HFFc6 (cell line): ENCODE measurements at places on chromosomes 3 and 15. TPM values are rescaled to one million over a fixed set of nuclear protein-coding genes. Genes with fewer than 3 reads are reported as not detected.

DNA sequence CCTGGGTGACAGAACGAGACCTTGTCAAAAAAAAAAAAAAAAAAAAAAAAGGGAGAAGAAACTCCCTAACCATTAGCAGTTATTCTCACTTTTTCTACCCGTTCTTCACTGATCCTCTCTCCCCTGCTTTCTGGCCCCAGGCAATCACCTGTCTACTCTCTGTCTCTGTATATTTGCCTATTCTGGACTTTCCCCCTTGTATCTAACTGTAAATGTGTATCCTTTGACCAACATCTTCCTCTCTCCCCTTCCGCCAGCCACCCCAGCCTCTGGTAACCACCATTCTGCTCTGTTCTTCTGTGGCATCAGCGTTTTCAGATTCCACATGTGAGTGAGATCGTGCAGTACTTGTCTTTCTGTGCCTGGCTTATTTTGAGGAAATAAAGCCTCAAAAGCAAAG is 6.9 kb downstream of the CYFIP1 start:
- DNase-seq: no peak

- peak; percentile 48 for DNase-seq
Observed at GRCh38 chr3:141561426-141562034, 74.7 kb downstream of the RASA2 start.

GRCh38 chr3:153752405-153753027 is 368.7 kb upstream of the ARHGEF26 start:
- DNase-seq: no peak

- DNase-seq: no peak
Observed at GRCh38 chr3:56365905-56366640, 102.2 kb downstream of the ERC2 start.

DNA sequence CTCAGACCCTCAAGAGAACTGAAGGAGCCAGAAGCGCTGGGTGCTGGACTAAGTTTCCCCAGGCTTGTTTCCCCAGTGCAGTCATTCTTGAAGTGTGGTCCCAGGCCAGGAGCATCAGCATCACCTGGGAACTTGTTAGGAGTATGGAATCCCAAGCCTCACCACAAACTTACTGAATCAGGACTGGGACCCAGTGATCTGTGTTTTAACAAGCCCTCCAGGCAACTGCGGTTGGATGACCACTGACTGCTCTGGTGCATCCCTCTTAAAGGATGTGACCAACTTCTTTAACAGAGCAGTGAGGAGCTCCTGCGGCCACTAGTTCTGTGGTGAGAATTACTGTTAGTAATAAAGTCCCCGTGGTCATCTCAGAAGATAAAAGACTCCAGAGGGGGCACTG is 62.4 kb upstream of the DAZL start:
- no peak for DNase-seq

GRCh38 chr15:26197719-26198118 is 334.6 kb upstream of the ATP10A start:
- DNase-seq: no peak

DNA sequence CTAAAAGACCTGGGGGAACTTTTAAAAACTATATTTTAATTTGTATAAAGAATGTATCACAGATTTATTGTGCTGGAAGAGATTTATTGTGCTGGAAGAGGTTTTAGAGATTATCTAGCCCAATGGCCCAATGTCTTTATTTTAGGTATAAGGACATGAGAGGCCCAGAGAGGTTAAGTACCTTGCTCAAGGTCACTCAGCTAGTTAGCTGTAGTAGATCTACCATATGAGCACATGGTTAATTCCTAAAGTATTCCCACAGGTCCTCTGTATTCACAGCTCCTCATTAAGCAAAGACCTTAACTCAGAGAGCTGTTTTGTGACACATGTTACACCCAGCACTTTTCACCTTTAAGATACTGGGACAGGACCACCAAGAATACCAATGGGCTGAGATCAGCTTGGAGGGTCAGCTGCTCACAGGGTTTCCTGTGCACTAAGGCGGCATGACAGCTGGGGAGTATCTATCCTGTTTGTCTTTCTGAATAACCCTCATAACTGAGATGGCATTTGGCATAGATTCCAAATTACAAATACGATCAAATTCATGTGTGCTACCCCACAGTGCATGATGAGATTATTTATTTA is 143.1 kb upstream of the TBL1XR1 start:
- DNase-seq: no peak

DNA sequence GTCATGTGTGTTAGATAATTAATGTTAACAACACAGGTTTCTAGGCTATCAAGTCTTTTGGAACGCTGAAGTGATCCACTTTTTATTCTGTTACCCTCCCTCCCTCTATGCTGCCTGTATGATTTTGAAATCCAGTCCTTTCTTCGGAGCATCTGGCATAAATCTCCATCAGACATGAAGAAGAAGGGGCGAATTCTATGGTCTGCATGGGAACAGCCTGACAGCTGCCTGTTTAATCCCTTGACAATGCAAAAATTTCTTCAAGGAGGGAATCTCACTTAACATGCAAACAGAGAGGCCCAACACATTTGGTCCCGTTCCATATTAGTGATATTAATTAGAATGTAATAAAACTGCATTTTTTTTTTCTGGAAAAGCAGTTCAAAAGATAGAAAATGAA is 145.2 kb downstream of the VGLL3 start:
- DNase-seq: no peak

DNA sequence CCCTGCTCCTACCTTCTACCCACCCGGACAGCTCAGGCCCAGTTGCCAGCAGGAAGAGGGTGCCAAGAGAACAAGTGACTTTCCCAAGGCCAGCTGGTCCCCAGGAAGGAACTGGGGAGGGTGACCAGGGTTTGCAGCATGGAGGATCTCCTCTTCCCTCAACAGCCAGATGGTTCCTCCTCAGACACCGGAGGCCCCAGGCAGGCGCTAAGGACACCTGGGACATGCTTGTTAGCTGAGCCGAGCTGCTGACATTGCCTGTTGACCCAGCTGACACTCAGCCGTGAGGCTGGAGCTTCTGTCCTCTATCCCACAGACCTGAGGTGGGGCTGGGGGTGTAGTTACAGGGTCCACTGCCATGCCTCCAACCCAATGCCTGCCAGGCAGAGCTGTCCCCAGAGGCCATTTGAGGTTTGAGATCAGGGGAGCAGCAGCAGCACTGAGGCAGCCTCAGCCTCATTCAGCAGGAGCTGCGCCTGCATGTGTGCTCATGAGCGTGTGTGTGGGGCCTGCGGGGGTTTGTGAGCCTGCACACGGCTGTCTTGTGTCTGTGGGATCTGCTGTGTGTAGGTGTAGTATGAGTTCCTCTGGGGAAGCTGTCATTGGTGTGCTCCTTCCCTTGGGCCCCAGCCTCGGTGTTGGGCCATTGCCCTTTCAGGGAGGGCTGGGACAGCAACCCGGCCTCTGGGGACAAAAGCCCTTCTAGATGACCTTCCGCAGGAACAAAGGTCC is 7.1 kb downstream of the CPLX3 start:
- DNase-seq: no peak

DNA sequence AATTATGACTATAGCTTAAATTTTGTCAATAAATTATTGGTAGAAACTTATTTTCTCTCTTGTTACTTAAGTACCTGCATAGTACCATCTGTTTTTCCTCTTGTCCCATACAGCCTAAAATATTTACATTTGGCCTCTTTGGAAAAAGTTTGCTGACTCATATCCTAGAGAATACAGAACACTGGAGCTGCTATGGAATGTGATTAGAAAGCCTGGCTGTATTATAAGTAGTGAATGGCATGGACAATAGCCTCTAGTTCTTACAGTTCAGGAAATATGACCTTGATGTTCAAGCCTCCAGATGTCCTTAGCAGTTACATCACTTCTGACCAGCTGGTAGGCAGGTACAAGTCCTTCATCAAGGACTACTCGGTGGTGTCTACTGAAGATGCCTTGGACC is 28.3 kb downstream of the ST8SIA2 start:
- DNase-seq: peak; percentile 8

DNA sequence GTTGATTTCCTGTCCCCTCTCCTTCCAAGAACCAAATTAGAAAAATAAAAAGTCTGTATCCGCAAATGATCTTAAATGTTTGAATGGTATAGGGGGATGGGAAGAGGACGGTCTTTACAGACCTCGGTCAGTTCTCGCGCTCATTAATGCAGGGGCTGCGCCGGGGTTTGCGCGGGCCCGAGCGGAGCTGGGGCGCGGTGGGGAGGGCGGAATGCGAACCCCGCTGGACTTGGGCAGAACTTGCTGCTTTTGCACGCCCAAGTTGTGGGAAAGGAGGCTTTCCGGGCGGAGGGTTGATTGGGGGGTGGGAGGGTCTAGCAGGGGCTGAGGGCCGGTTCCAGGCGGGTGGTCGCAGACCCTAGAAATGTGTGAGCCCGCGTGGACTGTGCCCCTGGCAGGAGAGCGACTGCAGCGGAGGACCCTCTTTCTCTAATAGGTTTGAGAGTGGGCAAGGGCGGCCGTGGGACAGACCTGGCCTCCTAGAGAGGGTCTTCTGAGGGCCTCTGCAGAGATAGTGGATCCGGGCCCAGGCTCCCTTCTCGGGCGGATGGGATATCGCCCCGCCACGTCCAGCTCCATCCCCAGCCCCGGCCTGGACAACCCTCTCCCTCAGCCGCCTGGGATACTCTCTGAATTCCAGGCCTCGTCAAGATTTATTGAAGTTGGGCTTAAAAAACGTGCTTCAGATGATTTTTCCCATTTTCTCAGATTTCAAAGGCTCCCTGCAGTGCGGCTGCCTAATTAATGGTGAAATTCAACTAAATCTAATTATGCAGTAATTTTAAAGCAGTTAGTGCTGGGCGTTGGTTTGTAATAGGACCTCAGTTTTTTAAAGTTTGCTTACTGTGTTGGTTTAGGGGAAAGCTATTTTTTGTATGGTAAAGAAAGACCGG is 11.3 kb downstream of the NR2F2 start:
- DNase-seq: no peak

GRCh38 chr3:24802614-24803013 is 308.0 kb upstream of the THRB start:
- DNase-seq: no peak

GRCh38 chr3:36792342-36792741 is 28.0 kb upstream of the DCLK3 start:
- DNase-seq: peak; percentile 8

GRCh38 chr15:99729920-99730319 is 3.3 kb downstream of the LYSMD4 start:
- peak; percentile 45 for DNase-seq

DNA sequence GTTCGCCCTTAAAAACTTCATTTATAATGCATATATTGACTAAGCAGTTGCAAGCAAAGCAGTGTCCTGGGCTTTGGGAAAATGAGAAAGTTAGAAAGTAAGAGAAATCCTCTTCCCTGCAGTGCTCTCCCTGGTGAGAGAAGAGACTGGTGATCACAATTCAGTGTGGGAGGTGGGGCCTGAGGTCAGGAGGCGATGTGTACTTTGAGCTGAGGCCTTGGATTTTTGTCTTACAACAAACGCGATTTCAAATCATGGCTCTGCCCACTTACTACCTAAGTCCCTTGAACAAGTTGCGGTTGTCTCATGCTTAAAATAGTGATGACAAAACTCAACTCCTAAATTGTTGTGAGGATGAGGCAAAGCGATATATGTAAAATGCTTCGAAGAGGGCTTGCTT is 316.3 kb upstream of the NECTIN3 start:
- no peak for DNase-seq

GRCh38 chr3:11116336-11117059 is 37.8 kb upstream of the HRH1 start:
- no peak for DNase-seq

GRCh38 chr3:71129611-71130431 is 453.7 kb downstream of the FOXP1 start:
- peak; percentile 68 for DNase-seq

- peak; percentile 99 for DNase-seq
Observed at GRCh38 chr15:101201411-101202174, 50.3 kb downstream of the CHSY1 start.

- DNase-seq: no peak
Observed at GRCh38 chr3:131922356-131922755, 112.5 kb downstream of the CPNE4 start.

DNA sequence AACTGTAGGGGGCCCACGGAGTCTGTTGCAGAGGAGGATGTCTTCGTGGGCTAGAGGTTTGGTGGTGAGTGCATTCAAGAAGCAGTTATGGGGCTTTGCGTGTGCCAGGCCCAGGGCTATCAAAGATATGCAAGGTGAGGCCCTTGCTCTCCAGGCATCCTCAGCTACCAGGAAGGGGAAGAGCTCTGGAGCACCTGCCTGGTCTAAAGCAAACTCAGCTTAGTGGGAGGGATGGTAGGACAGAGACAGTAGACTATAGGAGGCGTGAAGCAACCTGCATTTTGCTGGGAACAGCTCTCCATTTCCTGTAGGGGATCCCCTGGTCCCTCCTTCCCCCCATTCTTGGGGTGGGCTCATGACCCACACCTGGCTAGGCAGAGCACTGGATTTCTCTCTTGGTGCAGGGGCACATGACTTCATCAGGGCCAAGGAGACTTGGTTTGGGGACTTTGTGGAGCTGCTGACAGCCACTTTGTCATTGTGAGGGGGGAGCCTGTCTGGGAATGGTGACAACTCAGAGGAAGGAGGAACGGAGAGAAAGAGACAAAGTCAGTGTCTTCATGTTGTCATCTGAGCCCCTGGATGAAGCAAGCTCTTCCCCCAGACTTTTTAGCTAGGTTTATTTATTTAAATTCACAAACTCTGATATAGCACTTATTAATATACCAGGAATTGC is 8.6 kb upstream of the EEFSEC start:
- no peak for DNase-seq

GRCh38 chr3:111923806-111924205 is 55.0 kb upstream of the ABHD10 start:
- no peak for DNase-seq

Gene ALDH1A2
- not detected in 3 replicates for total RNA-seq

Gene SI
- total RNA-seq: not detected in 3 replicates

Gene TRIM42
- total RNA-seq: not detected in 2 replicates

Gene EFCAB12
- not detected in 3 replicates for total RNA-seq

Gene PLSCR2
- not detected in 2 replicates for total RNA-seq

Gene SAMMSON
- not detected in 3 replicates for total RNA-seq

Gene SLC9C1
- not detected in 3 replicates for total RNA-seq

Gene RTP4
- total RNA-seq: not detected in 2 replicates

Gene ADAMTSL3
- total RNA-seq: not detected in 2 replicates
